ENCODE measurements at places on chromosomes 7 and 10.

GRCh38 chr7:130425796-130426195, 15.0 kb downstream of the CEP41 start:
- DNase-seq = no peak

DNA sequence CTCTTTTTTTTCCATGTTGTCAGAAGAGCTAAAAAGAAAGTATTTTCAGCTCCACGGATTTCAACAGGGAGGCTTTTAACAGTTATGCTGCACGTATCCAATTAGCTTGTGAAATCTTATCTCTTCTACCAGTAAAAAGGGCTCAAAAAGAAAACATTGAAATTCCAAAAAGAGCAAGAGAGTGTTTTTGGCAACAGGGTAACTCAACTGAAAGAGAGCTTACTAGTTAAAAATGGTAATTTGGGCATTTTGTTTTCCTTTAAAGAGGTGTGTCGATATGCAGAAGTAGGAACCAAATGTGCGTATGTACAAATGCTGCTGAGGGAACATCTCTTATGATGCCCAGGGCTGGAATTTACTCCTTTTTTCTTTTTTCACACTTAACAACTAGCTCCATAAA, 292.8 kb downstream of the PRKG1 start:
- DNase-seq = no peak

DNA sequence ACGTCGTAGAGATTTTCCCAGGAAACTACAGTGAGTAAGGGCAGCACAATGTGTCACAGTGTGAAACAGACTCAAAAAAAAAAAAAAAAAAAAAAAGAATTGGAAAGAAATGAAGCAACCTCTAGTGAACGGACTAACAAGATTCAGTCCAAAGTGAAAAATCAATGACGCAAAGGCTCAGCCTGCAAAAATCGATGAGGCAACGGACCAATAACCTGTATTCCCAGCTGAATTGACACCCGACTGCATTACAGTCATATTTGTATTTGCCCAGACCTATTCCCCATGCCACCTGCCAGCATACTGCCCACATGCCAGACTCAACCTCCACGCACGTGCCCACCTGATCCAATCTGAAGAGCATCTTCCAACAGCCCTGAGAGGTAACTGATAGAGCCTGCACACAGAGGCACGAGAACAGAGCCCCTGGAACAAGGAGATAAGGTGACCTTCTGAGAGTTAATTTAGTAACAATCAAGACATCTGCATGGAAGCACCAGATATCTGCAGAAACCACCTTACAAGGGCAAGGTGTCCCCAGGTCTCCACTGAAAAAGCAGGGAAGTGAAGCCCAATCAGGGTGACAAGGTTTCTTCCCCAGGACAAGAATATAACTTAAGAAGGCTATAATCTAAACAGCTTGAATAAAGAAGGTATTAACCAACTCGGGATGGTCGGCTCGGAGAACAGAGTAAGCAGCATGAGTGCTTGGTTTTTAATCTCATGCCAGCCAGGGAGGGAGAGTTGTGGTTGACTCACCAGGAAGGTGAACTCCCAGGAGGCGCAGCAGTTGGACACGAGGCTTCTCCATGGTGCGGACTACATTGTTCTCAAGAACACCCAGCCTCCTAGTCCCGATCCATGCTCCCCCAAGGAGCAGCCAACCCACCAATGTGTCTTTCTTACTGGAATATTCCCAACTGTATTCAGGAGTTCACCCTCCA, 48.5 kb downstream of the PLXNA4 start:
- no peak for DNase-seq

DNA sequence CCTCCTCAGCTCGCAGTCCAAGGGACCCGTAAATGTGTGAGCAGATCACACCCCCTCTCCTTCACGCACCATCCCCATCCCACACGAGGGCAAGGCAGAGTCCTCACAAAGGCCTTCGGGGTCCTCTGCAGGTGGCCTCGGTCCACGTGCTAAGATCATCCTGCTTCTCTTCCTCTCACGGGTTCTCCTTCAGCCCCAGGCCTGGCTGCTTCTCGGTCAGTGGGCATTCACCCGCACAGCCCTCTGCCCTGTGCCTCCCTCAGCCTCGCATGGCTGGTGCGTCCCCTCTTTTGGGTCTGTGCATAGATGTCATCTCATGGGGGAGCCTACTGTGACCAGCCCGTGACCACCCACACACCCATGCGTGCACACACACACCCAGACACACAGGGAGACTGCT, 17.3 kb upstream of the FOXL3 start:
- no peak for DNase-seq

DNA sequence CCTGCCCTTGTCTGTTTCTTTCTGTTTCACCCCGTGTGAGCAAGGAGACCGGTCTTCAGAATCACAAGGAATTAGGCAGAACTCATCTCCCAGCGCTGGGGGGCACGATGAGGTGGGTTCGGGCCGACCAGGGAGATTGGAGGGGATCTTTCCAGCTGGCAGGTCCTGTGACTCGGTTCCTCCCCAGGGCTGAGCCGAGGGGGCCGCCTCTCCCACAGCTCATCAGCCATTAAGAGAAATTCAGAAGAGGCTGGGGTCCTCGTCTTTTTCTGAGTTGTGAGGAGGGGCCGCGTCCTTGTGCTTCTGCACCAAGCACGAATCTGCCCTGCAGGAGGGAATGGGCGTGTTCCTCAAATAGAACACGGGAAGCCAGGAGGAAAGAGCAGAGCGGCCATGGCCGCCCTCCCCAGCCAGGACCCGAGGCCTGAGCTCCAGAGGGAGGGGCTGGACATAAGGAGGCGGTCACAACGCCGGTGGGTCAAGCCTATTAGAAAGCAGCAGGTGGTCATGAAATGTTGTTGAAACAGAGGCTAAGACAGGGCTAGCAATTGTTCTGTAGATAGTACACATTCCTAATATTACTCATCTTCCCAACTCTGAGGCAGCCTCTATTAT, 125.3 kb downstream of the ADARB2 start:
- DNase-seq = no peak

GRCh38 chr10:49082766-49083165, 32.6 kb downstream of the VSTM4 start:
- DNase-seq = peak; percentile 64
